ENCODE measurements at places on chromosomes 2 and 18.

GRCh38 chr2:59930430-59930829 is 623.0 kb downstream of the BCL11A start:
- no peak for DNase-seq

DNA sequence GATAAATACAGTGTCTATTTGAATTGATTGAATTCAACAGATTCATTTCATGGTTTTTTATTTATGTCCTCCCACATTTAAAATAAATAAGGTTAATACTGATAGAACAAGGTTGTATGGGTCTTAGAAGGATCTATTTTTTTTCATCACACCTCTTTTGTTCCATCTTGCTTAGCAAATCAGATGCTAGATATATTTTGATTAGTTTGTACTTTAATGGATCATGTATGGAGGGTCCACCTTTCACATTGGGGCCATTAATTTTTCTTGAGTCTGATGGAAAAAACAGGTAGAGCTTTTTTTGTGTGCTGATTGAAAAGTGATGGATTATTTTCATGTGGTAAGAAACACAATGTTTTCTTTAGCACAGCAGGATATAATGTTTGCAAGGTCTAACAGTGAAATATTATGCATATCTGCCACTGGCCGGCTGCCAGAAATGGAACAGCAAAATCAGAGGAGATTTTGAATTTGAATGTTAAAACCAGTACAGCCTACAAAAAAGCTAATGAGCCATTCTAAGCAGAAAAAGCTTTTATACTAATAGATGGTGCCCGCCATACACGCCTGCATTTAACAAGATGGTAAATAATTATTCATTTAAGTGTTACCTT is 188.1 kb upstream of the ETAA1 start:
- DNase-seq, result no peak

- DNase-seq, result no peak
Measured at GRCh38 chr2:88131201-88131998, 3.5 kb upstream of the FABP1 start.

DNA sequence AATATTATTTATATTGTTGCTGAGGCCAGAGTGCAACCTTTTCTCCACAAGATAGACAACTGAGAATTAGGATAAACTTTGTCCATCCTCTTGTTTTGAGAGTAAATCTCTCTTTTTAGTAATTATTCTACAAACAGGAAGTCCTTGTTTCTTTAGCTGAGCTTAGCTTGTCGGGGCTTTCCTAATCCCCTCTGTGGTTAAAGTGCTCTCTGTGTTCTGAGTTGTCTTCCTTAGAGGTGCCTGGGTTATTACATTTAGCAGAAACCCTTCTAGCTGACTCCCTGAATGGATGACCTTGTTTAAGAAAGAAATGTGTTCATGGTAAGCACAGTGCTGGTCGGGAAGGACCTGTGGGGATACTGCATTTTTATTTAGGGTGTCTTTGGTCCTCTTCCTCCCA is 12.7 kb downstream of the USP39 start:
- no peak for DNase-seq

- DNase-seq, result no peak
Measured at GRCh38 chr2:230640540-230641011, 72.1 kb upstream of the CAB39 start.

DNA sequence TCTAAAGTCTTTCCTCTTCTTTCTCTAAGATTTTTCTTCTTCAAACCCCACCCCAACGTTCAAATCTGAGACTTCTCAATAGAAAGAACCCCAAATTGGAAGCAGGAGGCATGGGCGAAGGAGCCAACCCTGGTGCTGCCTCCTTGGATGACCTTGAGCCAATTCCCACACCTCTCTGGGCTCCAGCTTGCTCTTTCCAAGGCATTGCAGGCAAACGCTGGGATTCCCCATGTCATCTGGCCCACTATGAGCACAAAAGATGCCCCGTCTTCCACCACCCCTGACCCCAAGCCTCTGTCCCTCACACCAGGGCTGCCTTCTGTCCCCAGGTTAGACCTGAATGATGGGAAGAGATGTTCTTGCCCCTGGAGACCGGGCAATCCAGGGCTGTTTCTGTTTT is 57.0 kb downstream of the TTC32 start:
- no peak for DNase-seq

DNA sequence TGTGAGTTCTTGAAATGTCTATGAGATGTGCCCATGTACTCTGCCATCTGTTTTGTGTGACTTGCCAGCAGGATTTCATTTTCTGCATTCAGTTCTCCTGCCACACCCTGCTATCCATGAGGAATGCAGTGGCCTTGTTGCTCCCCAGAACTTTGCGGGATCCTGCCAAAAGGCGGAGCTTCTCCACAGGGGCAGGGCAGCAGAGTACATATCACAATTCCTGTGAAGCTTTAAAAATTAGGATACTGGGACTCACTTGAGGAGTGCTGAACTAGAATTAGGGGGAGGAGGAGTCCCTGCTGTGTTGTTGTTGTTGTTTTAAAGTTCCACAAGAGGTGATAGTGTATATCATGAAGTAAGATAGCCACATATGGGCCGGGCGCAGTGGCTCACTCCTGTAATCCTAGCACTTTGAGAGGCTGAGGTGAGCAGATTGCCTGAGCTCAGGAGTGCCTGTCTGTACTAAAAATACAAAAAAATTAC is 76.4 kb downstream of the TANC1 start:
- DNase-seq, result no peak

DNA sequence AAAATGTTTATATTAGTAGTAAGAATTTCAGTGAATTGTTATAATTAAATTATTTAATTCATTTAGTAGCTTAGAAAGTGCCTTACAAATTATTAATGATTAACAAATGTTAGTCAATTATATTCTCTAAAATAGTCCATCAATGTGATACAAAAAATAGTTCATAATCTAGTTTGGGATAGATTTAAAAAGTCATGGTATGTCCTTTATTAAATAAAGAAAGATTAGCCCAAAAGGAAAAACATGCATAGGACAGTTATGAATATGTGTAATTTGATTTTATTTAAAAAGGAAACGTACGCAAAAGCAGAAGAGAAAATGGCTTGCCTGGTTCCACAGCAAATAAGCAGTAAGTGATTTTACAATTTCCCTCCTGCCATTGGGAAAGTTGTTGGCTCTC is 768.5 kb downstream of the TRIB2 start:
- no peak for DNase-seq

DNA sequence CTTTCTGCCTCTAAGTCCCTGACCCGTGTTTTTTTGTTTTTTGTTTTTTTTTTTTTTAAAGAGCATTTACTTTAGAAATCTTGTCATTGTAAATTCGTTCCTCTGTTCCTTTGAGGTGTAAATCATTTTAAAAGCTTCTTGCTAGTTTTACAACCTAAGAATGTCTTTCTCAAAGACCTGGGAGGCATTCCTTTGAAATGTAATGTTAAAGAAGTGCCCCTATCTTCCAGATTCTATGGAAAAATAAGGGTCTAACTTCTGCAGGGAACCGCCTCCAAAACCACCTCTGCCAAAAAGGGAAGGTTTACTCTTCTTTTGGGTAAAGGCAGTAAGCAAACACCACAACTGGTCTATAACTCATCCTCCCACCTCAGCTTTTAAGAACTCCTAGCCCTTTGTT is 259.6 kb upstream of the ZNF804A start:
- no peak for DNase-seq

DNA sequence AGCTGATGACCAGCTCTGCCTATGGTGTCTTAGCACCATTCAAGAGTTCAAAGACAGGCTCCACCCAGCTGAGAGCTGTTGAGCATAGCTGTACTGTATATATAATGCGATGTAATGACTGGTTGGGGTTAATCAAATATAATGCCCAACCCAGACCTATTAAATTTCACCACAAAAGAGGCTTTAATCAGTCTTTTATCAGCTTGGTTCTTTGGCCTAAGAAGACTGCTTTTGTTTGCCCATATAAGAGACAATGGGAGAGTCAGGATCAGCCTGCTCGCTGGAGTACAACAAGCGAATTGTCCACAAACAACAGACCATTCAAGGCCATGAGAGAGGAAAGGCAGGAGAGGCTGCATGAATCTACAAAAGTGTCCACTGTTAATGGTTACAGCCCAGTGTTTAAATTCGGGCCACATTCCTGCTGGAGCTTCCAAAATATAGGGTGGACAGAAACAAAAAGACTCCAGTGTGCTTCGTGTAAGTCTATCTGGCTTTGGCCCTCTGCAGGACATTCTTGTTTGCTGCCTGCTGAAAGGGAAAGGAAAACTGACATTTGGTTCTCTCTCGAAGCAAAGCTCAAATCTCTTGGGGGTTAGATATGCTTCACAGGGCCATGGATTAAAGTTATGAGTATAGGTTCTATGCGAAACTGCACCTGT is 299.0 kb upstream of the FBXO11 start:
- no peak for DNase-seq

DNA sequence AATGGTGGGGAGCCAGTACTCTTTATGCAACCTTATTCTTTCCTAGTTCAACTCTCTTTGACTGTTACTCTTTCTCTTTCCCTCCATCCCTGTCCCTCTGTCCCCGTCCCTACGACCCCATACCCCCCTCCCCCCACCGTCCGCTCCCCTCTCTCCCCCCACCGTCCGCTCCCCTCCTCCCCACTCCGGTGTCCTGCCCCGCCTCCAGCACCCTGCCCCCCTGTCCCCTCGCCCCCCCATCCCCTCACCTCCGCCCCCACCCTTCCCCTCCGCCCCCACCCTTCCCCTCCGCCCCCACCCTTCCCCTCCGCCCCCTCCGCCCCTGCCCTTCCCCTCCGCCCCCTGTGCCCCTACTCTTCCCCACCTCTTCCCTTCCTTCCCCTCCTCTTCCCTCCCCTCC is 128.4 kb downstream of the LPIN1 start:
- no peak for DNase-seq

- no peak for DNase-seq
Measured at GRCh38 chr2:47249157-47249900, 94.2 kb upstream of the STPG4 start.

GRCh38 chr2:173985605-173985992 is 20.4 kb upstream of the SP3 start:
- no peak for DNase-seq

- no peak for DNase-seq
Measured at GRCh38 chr2:168948621-168949212, 47.6 kb downstream of the G6PC2 start.

DNA sequence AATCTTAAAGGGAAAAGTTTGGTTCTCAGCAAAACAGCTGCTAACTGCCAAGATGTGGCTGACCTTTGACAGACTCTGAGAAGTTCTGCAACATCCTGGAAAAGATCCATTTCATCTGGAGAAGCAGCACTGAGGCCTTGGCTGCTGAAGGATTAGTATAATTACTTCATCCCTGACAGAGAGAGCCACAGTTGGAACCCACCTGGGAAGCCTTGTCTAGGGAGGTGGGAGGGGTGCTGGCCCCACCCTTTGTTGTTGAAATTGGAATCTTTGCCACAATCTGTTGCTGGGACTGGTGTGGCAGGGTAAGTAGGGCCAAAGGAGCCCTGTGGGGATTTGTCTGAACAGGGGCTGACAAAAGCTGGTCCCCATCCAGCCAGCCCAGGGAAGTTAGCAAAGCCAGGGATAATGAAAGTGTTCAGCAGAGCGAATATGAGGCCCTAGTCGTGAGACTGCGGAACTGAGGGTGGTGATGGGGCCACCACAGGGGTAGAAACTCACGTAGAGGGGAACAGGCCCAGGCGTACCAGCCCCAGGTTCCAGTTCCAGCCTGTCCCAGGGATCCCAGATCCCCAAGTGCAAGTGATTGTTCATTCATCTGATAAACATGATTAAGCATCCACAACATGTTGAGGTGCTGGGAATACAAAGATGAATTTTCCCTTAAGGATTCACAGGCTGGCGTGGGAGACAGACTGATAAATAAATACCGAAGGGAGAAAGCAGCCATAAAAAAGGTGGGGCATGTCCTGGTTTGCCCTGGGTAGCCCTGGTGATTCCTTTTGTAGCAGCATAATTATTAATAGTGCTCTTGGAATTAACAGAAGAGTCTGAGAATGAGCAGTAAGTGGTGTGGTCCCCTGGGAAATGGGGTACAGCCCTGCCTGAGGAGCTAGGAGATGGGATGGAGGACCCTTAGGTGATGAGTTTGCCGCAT is 60.0 kb downstream of the MYO1B start:
- no peak for DNase-seq

GRCh38 chr18:51561821-51562220 is 364.3 kb upstream of the MEX3C start:
- no peak for DNase-seq

GRCh38 chr2:62144689-62145477 is 51.0 kb upstream of the B3GNT2 start:
- DNase-seq, result no peak

DNA sequence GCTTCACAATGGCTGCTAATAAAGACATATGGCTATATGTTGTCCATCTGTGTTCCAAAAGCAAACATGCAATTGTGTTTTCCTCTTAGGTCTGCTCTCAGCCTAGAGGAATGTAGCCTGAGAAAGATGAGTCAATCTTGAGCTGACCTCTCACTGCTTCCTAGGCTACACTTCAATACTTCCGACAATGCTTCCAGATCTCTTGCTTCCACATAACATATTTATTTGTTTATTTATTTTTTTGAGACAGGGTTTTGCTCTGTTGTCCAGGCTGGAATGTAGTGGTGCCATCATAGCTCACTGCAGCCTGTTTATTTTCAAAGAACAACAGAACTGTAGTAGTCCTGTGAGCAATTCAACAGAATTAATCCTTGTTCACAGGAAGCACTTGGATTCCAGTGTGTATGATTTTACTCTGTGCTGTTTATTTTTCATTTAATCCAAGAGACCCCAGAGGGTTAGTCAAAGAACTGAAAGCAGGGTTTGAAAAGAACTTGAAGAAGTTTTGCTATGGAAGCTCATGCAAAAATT is 437.9 kb downstream of the TXNL1 start:
- DNase-seq, result peak; percentile 9

GRCh38 chr2:144325086-144325485 is 194.8 kb downstream of the ZEB2 start:
- no peak for DNase-seq

GRCh38 chr18:13800505-13801259 is 23.3 kb upstream of the MC5R start:
- DNase-seq, result peak; percentile 57

GRCh38 chr2:118185210-118186109 is 97.2 kb downstream of the INSIG2 start:
- peak; percentile 22 for DNase-seq

DNA sequence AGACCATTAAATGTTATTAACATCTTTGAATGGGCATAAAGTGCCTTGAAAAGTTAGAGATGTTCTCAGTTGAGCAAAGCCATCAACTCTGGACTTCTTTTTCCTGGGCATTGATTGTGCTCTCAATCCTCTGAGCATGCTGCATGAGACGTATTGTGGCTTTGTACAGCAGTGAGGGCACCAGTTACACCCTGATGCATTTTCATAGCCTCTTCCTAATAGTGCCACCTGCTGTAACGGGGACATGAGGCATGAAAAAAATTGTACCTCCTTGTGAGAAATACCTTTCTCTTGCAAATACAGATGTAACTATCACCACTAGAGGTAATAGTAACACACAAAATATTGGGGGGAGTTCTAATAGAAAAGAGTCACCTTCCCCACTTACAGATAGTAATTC is 697.5 kb downstream of the TMEM182 start:
- DNase-seq, result no peak

- DNase-seq, result no peak
Measured at GRCh38 chr2:233449921-233450863, 95.9 kb downstream of the DGKD start.

- DNase-seq, result no peak
Measured at GRCh38 chr2:37201766-37202165, 5.5 kb downstream of the CEBPZOS start.

Data from HTR-8/SVneo (cell line).